ENCODE measurements at places on chromosomes 3 and 15.
A peak's percentile ranks its signal among the peaks of the same experiment; 100 is the strongest.

DNA sequence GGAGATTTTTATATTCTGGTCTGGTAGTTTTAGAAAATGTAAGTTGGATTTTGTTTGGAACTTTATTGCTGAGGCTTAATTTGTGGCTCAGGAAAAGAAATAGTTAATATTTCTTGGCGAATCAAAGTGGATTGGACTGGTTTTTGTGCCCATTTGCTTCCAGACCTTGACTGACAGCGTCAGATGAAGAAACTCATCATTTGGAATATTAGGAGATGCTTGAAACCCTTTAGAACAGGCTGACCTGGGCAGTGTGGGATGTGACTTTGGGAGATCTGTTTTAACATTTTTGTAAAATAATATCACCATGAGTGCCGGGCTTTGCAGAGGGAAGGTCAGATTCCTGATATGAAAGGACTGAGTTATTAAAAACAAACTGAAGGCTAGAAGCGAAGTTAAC is 83.0 kb downstream of the AAGAB start:
- DNase-seq: no peak

GRCh38 chr3:99895131-99895696 is 77.6 kb downstream of the CMSS1 start:
- DNase-seq: no peak

DNA sequence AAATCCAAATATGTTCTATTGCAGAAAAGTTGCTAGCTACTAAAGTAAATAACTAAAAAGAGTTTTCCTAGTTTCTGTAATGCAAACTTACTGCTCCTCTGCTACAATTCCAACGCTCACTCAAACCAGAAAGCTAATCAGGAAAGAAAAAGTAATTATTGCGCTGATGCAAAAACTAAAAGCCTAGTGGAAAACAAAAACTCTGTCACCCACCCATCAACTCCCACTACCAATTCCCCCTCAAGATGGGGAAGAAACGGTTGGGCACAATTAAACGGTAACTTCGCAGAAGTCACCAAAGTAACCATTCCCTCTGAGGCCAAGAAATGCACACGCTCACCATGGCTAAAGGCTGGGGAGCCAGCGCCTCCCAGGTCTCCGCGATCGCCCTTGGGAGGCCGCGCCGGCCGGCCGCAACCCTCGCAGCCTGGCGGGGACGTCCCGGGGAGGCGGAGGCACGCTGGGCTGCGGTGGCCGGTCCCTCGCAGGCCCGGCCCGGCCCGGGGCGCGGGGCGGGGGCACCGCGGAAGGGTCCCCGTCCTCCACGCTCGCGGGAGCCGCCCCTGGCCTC is 684 bp downstream of the SLTM start:
- no peak for DNase-seq

DNA sequence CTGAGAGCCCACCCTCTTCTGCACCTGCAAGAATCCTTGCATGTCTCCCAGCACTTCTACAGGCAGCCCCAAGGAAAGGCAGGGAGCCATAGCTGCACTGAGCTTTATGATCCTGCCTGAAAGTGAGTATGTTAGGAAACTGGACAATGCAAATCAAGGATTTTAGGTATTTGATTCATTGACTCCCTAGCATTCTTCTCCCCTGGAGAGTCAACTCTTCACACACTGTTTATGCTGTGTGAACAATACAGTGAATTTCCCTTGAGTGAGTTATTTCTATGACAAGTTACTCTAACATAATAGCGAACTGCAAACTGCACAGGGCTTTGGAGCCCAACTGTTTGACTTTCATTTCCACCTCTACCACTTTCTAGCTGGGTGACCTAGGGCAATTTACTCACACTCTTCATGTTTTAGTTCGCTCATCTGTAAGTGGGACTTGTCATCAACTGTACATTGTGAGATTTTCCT is 96.0 kb upstream of the PHLDB2 start:
- DNase-seq: no peak

GRCh38 chr15:62569460-62570404 is 404.6 kb upstream of the C2CD4B start:
- peak; percentile 15 for DNase-seq

DNA sequence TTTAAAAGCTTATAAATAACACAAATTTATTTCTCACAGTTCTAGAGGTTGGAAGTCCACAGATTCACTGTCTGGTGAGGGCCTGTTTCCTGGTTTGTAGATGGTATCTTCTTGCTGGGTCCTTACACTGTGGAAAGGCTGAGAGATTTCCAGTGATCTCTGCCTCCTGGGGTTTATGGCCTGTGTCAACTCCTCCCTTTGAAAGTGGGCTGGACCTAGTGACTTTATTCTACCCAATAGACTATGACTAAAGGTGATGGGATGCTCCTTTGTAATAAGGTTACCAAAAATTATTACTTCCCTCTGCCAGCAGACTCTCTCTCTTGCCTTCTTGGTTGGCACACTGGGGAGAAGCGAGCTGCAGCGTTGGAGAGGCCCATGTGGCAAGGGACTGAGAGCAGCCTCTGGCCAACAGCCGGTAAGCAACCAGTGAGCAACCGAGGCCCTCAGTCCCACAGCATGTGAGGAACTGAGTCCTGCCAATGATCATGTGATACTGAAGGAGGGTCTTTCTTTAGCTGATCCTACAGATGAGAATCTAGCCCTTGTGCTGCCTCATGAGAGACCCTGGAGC is 14.0 kb upstream of the COPG1 start:
- DNase-seq: no peak

GRCh38 chr3:8451696-8452095 is 49.9 kb upstream of the LMCD1 start:
- DNase-seq: no peak

DNA sequence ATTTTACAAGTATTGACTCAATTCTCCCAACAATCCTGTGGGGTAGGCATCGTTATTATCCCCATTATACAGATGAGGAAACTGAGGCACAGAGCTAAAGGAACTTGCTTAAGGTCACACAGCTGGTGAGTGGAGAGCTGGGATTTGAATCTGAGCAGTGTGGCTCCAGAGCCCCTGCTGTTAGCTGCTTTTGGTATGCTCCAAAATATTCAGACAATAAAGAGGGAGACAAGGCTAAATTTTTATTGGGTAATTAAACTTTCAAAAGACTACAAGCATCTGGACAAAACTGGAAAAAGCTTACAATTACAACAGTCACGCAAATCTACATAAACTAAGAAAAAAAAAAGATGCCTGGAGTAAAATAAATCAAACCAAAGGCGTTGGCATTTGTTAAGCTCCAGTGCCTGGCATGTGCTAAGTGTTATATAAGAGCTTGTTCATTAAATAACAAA is 27.7 kb downstream of the CCDC13 start:
- no peak for DNase-seq
